Dermis microvascular lymphatic vessel endothelial cell (primary cell): ENCODE measurements at places on chromosomes 4 and X. TPM values are rescaled to one million over a fixed set of nuclear protein-coding genes. Genes with fewer than 3 reads are reported as not detected.

The DCLK2 gene
- total RNA-seq = 1.9 and 3.9 TPM in 2 replicates

The GSX2 gene
- total RNA-seq = not detected in 2 replicates

The RBMXL3 gene
- total RNA-seq = not detected in 2 replicates

The HTN3 gene
- total RNA-seq = not detected in 2 replicates

The PNCK gene
- not detected in 2 replicates for total RNA-seq

The ITIH6 gene
- not detected in 2 replicates for total RNA-seq

The PIN4 gene
- total RNA-seq = 10.1 and 11.0 TPM in 2 replicates

The OTC gene
- total RNA-seq = 0.13 and 0.26 TPM in 2 replicates

The PCDH19 gene
- 0.13 and 0.25 TPM in 2 replicates for total RNA-seq

The FOXR2 gene
- total RNA-seq = not detected in 2 replicates

The AMOT gene
- total RNA-seq = 2.6 and 10.9 TPM in 2 replicates

The TMEM255A gene
- total RNA-seq = not detected in 2 replicates

The MAGEB2 gene
- total RNA-seq = not detected in 2 replicates
